ENCODE measurements at places on chromosomes 7 and 10. TPM values are rescaled to one million over a fixed set of nuclear protein-coding genes. Genes with fewer than 3 reads are reported as not detected.

- no peak overlapping the region for H3K4me3 ChIP-seq
- H3K36me3 ChIP-seq = no peaks in the 10 kb centered on the region
- DNase-seq = no peak
Measured at GRCh38 chr10:23015021-23015707, 80.2 kb upstream of the MSRB2 start.

- no peak overlapping the region for H3K27ac ChIP-seq
- H3K36me3 ChIP-seq = no peaks in the 10 kb centered on the region
- no peaks in the 10 kb centered on the region for H3K27me3 ChIP-seq
- no peaks in the 10 kb centered on the region for H3K4me1 ChIP-seq
Measured at GRCh38 chr10:49173201-49173772, 14.9 kb downstream of the TMEM273 start.

GRCh38 chr10:132232023-132232951, 45.5 kb downstream of the DPYSL4 start:
- H3K27me3 ChIP-seq = no peaks in the 10 kb centered on the region
- no peak overlapping the region for H3K4me3 ChIP-seq
- no peak for DNase-seq
- H3K4me1 ChIP-seq = peaks cover 38% of the 10 kb centered on the region
- no peak overlapping the region for H3K27ac ChIP-seq
- H3K36me3 ChIP-seq = no peaks in the 10 kb centered on the region

Gene ADAMTS14
- polyA plus RNA-seq = 1.2 TPM

Gene TAS2R3
- not detected for polyA plus RNA-seq

Gene NANOS1
- polyA plus RNA-seq = 0.86 TPM

All from SK-N-SH (cell line).